Epithelial cell of prostate (primary cell): ENCODE measurements at places on chromosomes 6 and 20.

GRCh38 chr6:35213824-35214756, at the start of gene SCUBE3:
Gene SCUBE3 (plus strand): TSS chr6:35213956. CDS start chr6:35214419, 463 bp downstream.
- DNase-seq, result no peak

DNA sequence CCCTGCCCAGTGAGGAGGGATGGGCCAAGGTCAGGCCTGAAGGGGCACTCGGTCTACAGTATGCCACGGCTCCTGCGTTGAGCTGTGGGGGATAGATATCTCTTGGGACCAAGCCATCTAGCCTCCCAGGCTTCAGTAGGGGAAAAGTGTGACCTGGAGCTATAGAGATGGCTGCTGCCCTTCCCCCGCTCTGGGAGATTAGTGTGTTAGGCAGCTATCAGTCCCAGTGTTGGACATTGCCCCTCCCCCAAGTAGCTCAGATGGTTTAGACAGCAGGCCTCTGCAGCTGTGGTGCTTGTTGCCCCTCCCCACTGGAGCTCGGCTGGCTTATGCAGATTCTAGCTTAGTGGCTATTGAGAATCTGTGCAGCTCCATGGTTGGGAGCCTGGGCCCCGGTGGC, 56.8 kb downstream of the KHDRBS2 start:
- DNase-seq, result no peak

DNA sequence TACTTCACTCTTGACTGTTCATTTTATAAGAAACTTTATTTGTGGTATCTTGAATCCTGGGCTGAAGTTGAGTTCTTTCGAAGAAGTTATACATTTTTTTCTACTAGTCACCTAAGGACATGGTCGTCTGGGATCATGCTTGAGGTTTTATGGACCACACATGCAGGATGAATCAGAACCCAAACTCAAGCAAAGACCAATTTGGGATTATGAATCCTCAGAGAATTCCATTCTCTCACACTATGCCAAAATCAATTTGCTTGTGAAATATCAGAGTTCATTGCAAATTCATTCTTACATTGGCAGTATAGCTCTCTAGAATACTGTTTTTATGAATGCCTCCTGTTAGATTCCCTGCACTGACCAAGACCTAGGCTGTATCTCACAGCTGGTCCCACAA, 114.3 kb upstream of the HDAC2 start:
- no peak for DNase-seq

- peak; percentile 92 for DNase-seq
Observed at GRCh38 chr6:36912586-36912985, 26.8 kb downstream of the C6orf89 start.

GRCh38 chr20:45545754-45546453, 1.3 kb downstream of the EPPIN start:
- no peak for DNase-seq

DNA sequence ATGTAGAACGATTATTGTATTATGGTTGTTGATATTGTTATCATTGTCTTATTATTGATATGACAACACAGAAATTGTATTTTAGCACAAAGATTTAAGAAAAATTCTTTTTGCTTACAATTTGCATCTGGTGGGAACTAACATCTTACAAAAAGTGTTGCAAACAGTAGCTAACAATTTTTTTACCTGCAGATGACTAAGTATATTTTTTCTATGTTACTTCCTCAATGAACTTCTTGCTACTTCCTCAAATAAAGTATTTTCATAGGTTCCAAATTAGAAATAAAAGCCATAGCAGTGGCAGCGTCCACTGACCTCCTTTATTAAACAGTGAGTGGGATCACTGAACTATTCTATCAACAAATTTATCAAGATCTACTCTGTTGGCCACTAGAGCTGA, 847.0 kb downstream of the PHF3 start:
- DNase-seq, result no peak

GRCh38 chr20:684676-685319, 9.2 kb upstream of the SCRT2 start:
- DNase-seq, result no peak

- no peak for DNase-seq
Observed at GRCh38 chr6:101818051-101818450, 424.5 kb downstream of the GRIK2 start.

- DNase-seq, result no peak
Observed at GRCh38 chr6:137097057-137097456, 52.3 kb upstream of the IL20RA start.

- DNase-seq, result peak; percentile 54
Observed at GRCh38 chr6:143333749-143334520, 116.6 kb downstream of the ADAT2 start.
